ENCODE measurements at places on chromosomes 6 and 20.

- DNase-seq = no peak
Measured at GRCh38 chr20:40254023-40254772, 434.8 kb downstream of the MAFB start.

DNA sequence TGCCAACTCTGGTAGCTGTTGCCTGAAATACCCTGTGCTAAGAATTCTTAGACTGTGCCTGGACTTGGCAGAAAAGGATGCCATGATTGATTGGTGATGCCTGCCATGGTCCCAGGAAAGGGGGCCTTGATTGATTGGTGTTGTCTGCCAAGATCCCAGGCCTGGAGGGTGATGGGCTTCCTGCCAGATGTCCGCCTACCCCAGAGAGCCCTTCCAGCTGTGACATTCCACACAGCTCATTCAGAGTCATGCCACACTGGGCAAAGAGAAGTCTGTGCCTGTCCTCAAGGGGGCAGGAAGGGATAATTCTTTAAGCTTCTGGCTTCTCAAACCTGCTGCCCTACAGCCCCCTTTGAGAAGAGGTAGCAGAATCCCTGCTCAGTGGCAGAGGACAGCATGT is 24.6 kb downstream of the RIMS4 start:
- no peak for DNase-seq

GRCh38 chr6:133577851-133578250 is 311.1 kb upstream of the TCF21 start:
- DNase-seq = no peak

DNA sequence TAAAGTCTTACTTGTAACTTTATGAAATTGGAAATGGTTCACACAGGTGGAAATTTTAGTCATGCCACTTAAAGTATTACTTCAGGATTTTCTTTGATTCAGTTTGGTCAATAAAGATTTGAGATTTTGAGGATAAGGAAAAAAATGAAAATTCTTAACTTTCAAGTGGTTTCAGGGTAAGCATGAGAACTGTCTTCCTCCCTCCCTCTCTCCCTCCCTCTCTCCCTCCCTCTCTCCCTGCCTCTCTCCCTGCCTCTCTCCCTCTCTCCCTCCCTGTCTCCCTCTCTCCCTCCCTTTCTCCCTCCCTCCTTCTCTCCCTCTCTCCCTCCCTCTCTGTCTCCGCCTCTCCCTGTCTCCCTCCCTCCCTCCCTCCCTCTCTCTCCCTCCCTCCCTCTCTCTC is 36.9 kb downstream of the L3MBTL3 start:
- DNase-seq = no peak

DNA sequence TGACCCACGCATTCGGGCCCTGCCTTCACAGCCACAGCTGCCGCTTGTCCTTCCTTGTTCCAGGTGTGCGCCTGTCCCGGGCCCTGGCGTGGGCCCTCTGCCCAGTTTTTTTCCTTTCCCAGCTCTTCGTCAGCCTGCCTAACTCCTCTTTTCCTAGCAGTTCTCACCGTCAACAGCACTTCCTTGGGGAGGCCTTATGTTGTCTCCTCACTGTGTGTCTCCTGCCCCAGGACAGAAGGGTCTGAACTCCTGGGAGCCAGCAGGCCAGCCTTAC is 71.8 kb downstream of the CDS2 start:
- DNase-seq = no peak

DNA sequence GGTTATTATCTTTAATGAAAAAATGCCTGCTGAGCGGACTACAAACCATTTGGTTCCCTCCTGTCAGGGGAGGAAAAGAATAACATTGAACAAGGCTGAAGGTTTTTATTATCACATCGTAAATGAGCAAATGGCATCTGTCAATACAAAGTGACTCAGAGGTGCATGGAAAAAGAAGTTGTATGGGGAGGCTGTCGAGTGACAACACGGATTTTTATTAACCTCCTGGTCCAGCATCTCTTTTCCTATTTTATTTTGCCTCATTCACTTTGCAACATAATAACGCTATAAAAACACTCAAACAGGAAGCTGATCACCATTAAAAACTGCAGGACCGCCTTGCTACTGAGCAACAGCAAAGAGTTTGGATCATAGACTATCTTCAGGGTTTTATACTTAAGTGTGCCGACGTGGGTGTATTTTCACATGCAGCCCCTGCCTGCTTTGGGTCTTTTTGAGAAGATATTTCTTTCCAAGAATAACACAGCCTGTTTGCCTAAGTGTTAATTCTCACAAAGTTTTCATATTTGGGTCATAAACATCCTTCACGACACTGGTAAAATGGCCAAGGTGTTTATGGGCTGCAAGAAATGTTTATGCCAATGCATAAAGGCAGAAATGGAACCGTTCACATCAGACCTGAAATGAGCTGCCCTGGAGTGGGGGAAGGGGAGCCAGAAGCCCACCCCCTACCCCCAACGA is 132.1 kb upstream of the SALL4 start:
- DNase-seq = no peak

DNA sequence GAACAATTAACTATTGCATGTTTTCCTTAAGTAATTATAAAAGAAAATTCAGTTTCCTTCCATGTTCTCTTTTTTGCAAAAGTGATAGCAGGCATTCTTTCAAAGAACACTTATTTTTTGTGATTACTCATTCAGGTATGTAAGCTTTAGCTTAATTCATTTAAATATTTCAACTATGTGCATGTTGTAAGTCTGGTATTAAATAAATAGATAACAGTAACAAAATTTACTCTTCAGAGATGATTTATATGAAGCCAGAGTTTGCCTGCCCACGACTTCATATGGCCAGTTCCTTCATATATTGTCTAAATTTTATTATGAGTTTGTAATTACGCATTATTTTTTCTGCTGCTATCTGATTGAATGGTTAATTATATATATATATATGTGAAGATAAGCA is 110.9 kb downstream of the ADGRG6 start:
- no peak for DNase-seq

DNA sequence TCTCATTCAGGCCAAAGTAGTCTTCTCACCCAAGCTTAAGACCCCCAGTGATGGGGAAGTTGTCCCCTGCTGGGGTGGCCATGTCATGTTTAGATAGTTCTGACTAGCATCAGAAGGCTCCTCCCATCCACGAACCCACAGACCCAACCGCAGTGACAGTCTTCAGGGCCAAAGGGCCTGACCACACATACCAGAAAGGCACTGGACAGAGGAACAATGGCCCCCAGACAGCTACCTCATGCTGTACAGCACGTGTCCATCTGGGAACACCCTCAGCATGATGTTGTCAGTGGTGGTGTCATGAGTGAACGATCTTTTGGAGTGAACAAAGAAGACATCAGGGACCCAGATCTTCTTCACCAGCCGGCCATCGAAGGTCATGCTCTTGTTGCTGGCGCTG is 46.3 kb downstream of the GABRR2 start:
- no peak for DNase-seq

- no peak for DNase-seq
Measured at GRCh38 chr20:33423141-33423834, 20.3 kb downstream of the SNTA1 start.

DNA sequence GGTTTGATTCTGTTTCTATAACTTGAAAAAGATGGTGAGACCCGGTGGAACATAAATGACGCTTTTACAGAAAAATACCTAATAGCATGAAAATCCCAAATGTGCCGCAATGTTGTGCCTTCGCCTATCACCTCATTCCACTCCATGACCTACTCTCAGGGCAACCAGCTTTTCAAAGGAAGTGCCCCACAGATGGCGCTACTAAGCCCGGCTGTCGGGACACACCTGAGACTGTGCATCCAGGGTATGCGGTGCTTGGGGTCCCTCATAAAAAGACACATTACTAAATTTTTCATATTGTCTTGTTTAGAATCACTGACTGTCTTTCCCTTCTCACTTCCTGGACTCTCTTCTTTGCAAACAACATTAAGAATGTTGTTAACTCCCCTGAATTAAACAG is 145.5 kb upstream of the RPS6KA2 start:
- DNase-seq = peak; percentile 28

DNA sequence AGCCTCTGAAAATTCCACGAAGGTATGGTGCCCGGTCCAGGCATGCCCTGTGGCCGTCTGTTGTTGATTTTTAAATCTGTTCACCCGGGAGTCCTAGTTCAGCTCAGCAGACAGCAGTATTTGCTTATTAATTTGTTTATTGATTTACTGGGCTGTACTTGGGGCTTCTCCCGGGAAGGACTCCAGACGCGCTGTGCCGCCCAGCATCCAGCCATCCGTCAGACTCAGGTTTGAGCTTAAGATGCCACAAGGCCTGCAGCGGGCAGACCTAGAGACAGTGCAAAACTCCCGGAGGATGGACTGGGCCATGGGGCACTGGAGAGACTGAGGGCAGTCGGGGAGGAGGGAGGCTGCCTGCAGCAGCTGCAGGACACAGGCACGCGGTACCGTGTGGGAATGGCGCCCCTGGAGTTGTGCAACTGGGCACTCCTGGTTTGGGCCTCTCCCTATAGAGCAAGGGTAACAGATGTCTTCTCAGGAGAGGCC is 17.3 kb upstream of the CCDC167 start:
- DNase-seq = no peak

DNA sequence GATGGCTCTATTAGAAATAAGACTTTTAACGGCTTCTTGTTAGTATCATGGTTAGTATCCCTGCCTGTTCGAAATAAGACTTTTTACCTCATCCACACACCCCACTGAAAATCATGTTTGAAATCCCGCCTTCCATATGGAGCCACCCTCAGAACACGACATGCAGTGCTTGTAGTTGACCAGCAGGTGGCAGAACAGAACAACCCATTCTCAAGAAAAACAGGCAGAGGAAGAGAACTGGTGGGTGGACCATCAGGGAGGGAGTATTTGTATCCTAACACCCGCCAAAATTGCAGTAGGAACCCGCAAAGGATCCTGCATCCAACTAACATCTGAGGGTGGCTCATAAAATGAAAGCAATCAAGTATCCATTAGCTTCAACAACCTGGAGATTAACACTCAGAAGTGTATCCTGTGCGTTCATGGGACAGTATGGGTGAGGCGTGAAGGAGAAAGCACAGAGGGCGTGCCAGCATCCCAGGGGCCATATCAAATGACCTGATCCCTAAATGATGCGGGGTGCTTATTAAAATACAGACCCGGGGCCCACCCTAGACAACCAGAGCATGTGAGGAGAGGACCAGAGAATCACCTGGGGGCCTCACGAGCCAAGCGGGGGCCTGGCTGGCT is 89.6 kb upstream of the NHSL1 start:
- DNase-seq = no peak

GRCh38 chr20:52484438-52484837 is 292.9 kb upstream of the ZFP64 start:
- no peak for DNase-seq

DNA sequence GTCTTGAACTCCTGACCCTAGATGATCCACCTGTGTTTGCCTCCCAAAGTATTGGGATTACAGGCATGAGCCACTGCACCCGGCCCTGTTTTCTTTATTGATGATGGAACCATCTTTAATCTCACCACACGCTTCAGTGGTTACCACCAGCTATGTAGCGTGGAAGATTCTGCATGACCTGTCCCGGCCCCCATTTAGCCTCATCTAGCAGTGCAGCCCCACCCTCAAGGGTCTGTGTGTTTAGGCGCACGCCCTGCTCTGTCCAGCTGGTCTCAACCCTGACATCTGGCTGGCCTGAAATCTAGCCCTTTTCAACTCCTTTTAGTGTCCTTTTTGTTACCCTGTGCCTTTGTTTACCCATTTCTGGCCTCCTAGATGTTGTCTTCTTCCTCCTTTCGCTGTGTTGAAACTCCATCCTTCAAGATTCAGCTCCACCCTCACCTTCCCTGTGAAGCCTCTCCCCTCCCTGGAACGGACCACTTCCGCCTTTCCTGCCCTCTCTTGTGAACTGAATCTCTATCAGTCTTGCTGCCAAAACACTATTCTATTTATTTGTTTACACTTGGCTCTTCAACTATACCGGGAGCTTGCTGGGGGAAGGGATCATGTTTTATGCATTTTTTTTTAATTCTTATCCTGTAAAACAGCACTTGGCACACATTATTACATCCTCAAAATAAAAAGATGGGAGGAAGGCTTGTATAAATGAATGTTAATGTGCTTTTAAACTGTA is 101.0 kb upstream of the MTHFD1L start:
- DNase-seq = no peak

DNA sequence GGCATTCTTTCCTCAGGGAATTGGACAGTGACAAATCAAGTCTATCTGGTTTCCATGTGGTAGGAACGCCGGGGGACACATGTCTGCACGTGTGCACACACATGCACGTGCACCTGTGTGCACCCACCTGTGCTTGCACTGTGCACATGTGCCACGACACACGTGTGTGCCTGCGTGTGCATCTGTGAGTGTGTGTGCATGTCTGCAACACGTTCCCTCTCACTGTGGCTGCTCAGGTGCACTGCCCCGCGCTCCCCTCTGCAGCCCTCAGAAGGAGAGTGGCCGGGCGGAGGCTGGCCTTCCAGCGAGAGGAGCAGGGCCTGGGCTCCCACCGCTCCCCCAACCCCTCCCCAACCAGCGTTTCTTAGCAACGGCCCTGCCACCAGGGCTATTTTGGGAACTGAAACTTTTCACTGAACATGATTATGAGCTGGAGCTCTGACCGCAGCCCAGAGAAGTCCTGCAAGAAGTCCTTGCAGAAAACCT is 147.8 kb downstream of the PHACTR3 start:
- DNase-seq = no peak

DNA sequence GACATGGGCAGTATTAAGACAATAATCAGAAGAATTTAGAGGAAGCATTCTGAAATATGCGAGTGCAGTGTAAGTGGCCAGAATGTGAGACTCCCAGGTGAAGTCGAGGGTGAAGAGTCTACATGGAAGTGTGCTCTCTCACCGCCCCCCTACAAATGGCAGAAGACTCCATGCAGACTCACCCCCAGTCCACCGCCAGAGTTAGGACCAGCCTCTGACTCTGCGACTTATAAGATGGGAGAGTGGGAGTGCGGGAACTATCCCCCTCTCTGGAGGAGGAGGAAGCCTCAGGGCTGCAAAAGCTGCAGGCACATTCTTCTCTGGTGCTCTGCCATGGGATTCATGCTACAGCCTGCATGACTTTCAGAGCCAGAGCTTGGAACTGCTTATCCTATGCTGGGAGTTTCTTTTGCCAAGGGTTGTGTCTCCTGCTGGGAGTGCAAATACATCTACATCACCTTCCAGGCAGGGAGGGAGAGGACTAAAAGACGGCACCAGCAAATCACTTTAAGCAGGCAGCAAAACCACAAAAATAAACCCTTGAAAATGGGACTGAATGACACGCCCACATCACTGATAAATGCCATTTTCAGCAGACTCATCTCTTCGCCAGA is 206.7 kb upstream of the SULF2 start:
- DNase-seq = no peak

- DNase-seq = no peak
Measured at GRCh38 chr20:46446851-46447250, 40.4 kb upstream of the ELMO2 start.

GRCh38 chr6:167736486-167737204 is 90.1 kb upstream of the AFDN start:
- DNase-seq = no peak

DNA sequence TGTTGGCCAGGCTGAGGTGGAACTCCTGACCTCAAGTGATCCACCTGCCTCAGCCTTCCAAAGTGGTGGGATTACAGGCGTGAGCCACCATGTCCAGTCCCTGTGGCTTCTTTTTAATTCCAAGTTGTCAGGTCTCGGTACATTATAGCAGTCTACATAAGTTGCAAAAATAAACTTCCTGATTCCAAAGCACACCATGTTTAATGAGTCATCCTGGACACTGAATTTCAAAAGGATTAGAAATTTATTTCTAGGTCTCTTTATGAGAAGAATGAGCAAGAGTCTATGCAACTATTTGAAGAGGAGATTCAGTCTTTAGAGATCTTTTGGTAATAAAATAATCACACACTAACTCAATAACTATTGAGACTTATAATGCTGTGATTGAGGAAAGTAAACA is 63.9 kb upstream of the MCHR2 start:
- DNase-seq = no peak

GRCh38 chr6:18488004-18488403 is 100.9 kb downstream of the RNF144B start:
- DNase-seq = no peak

All from left forelimb (tissue), 1 donor.